ENCODE measurements at places on chromosomes 16 and 17.
A peak's percentile ranks its signal among the peaks of the same experiment; 100 is the strongest.

- DNase-seq = no peak
Measured at GRCh38 chr16:56828647-56829046, 36.4 kb upstream of the SLC12A3 start.

DNA sequence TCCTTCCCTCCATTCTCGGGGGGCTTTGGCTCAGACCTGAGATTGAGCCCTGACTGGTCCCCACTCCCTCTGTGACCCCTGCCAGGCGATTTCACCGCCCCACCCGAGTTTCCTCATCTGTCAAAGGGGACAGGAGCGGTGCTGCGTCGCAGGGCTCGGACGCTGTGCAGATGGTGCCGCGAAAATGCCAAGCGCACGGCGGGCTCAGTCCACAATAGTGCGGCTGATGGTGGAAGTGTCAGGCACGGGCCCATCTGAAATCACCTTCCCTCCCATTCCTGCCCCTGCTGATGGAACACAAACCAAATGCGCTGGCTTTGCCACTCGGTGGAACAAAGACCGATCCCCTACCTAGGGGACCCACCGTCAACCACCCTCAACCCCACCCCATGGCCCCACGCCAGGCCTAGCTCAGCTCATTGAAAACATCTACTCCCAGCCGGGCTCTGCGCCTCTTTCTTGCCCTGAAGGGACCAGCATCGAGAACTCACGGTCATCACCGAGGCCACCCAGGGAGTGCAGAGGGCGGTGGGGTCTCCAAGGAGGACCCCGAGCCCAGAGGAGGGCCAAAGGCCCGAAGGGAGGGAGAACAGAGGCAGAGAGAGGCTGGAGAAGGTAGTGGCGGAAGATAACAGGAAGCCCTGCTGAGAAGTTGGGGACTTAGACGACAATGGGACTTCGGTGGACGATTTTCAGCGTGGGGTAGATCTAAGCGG, 1.4 kb downstream of the CARHSP1 start:
- no peak for DNase-seq

GRCh38 chr17:48549914-48550501, 5.1 kb upstream of the HOXB2 start:
- DNase-seq = no peak

GRCh38 chr16:31435341-31436220, 7.0 kb downstream of the ZNF843 start:
- DNase-seq = no peak

- DNase-seq = no peak
Measured at GRCh38 chr16:28100810-28101532, 37.5 kb upstream of the GSG1L start.

GRCh38 chr16:66459878-66460277, 32.8 kb downstream of the BEAN1 start:
- no peak for DNase-seq

GRCh38 chr17:79936641-79937381, 97.6 kb upstream of the CBX4 start:
- DNase-seq = no peak

GRCh38 chr17:17698869-17699351, 17.7 kb downstream of the RAI1 start:
- DNase-seq = no peak

DNA sequence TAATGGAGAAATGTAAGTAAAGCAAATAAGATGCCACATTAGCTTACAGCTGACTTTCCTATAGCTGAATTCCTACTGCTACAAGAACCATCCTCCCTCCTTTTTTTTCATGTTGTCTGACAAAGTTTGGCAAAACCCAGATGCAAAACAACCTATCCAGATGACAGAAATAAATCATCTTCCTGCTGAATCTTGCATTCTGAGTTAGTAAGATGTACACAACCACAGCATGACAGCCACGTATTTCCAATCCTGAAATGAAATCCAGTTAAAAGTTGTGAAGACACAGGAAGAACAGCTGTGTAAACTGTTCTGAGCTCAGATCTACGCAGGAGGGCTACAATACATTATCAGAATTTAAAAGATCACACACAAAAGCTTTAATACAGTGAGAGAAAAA, 5.1 kb upstream of the DHX33 start:
- no peak for DNase-seq

GRCh38 chr16:30794634-30795033, 7.6 kb upstream of the ZNF629 start:
- DNase-seq = no peak

GRCh38 chr17:82917699-82918345, 78.0 kb upstream of the ZNF750 start:
- no peak for DNase-seq

DNA sequence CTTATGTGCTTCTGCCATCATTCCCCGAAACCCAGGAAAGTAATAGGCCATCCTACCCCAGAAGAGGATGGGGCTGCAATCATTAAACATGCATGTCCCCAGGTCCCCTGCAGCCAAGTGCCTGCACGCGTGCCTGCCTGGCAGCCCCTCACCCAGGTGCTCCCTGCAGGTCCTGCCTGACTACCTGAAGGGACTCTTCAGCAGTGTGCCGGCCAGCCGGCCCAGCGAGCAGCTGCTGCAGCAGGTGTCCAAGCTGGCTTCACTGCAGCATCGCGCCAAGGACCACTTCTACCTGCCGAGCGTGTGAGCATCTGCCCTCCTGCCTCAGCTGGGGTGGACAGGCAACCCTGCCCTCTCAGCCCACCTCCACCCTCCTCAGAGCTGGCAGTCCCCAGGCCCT, 16.2 kb upstream of the ALKBH5 start:
- no peak for DNase-seq

- no peak for DNase-seq
Measured at GRCh38 chr17:57566721-57567120, 178.4 kb downstream of the CCDC182 start.

DNA sequence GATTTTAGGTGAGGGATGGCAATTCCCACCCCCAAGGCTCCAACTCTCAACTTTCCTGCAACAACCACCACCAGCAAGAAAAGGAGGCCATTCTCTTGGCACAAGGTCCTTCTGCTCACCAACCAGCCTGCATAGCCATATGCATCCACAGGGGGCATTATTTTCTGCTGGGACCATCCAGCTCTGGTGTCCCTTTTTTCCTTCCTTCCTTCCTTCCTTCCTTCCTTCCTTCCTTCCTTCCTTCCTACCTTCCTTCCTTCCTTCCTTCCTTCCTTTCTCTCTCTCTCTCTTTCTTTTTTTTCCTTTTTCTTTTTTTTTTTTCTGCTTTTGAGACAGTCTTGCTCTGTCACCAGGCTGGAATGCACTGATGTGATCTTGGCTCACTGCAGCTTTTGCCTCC, 21.1 kb upstream of the COX10 start:
- no peak for DNase-seq

- no peak for DNase-seq
Measured at GRCh38 chr16:50059669-50060068, 6.1 kb upstream of the HEATR3 start.

DNA sequence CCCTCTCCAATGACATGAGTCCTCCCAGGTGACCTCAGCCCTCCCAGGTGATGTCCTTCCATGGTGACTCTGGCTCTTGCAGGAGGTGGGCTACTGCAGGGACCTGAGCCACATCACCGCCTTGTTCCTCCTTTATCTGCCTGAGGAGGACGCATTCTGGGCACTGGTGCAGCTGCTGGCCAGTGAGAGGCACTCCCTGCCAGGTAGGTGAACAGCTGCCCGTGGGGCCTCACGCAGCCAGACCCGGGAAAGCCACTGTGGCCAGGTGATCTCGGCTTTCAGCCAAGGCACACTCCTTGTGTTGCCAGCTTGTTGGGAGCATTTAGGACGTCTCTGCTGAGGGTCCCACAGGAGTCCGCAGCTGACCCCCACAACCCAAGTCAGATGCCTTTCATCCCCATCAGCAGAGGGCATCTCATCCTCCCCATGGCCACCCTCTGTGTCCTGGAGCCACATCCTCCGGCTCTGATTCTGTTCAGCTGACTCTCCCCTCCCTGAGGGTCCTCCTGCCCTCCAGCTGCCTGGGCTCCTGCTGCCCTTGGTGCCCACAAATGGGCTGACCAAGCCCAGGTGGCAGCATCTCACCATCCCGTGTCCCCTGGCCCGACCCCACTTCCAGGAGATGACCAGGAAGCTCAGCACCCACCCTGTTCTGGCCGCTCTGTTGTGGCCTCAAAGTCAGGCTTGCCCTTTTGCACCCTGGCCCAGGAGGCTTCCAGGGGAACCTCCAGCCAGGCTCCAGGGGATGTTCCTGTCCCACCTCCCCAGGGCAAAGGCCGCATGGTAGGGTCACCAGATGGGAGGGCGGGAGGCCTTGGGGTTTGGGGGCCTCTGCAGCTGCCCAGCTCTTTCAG, 20.1 kb downstream of the USP6 start:
- no peak for DNase-seq

DNA sequence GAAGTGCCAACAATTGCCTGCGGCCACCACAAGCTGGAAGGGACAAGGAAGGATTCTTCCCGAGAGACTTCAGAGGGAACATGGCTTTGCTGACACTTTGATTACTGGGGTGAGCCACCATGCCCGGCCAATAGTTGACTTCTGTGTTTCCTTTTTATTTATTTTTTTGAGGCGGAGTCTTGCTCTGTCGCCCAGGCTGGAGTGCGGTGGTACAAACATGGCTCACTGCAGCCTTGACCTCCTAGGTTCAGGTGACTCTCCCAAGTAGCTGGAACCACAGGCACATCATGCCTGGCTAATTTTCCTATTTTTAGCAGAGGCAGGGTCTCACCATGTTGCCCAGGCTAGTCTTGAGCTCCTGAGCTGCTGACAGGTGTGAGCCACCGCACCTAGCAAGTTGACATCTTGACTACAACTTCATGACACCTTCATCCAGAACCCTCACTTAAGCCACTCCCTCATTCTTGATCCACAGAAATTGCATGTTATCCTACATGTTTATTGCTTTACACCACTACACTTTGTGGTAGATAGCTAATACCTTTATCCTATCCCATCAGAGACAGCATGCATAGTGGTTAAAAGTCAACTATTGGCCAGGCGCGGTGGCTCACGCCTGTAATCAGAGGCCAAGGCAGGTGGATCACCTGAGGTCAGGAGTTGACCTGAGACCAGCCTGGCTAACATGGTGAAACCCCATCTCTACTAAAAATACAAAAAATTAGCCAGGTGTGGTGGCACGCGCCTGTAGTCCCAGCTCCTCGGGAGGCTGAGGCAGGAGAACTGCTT, 16.1 kb upstream of the GPRC5C start:
- DNase-seq = no peak

DNA sequence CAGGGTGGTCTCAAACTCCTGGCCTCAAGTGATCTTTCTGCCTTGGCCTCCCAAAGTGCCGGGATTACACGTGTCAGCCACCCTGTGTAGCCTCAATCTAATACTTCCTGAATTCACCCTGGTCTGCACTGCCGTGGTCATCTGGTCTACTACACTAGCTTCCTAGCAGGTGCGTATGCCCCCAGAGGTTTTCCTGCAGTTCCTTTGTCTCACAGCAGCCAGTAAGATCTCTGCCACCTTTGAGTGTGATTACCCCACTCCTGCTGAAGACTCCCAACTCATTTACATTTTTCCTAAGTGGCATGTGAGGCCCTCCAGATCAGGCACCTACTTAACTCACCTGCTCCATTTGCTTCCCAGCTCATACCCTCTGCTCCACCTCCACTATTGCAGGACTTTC, 5.1 kb upstream of the DDX19A start:
- no peak for DNase-seq

DNA sequence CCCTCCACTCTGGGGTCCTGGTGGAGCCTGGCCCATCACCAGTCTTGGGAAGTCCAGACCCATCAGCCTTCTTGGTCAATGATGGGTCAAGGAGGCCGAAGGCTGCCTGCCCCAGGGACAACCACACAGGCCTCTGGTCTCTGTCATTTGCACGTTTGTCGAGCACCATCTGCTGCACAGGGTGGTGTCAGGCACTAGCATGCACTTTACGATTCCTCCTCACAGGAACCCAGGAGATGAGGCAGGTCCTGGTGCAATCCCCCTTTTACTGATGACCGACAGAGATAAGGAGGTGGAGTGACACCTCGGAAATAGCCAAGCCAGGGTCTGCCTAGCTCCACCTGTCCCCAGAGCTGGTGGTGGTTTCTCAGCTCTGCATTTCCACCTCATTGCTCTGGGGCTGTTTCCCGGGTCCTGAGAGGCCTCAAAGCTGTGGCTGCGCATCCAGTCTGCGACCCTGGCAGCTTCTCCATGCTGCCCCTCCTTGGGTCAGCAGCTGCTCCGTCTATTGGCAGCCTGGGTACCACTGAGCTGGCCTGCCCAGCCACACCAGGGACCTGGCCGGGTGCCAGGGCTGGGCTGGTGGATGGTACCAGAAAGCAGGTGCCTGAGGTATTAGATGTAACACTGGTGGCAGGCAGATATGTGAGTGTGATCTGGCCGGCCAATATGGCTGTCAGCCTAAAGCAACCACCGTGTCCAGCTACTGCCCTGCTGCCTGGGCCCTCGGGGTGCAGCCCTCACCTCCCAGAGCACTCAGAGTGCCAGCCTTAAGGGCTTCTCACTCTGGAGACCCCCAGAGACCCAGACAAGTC, 10.0 kb downstream of the MMP15 start:
- no peak for DNase-seq

DNA sequence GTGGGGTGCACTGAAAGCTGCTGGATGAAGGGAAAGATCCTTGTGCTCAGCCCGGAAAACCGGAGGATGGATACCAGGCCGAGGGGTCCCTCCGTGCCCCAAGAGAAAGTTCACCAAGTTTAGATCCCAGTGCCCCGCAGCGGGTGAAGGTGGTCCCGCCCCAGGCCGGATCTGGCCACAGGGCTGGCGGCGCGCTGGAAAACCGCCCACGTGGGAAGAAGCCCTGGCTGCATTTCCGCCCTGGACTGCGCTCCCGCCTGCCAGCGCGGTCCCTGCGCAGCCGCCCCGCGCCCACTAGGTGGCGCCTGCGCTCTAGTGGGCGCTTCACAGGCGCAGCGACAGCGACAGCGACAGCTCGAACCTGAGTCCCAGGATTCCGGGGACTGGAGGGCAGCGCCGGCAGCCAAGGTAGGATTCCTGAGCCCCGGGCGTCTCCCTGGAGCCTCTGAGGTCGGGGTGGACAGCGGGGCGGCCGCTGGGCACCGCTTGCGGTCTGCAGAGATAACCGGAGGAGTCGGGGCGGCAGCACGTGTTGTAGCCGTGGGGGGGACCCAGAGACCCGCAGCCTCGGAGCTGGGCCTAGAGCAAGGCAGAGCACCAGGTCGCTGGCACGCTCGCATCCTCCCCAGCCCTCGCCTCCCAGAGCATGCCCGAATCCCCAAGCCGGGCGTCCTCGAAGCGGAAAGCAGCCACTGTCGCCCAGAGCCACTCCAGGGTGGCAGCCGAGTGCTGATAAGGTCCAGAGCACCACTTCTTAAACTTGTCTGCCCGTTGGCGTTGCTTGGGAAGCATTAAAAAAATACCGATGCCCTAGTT, at the start of gene CHD9:
Gene CHD9 (plus strand): TSS at position 322 of the 816 bp plus-strand sequence. CDS start 101,099 bp downstream, outside the sequence.
- peak; percentile 23 for DNase-seq

GRCh38 chr16:28842696-28843095, 3.5 kb downstream of the TUFM start:
- no peak for DNase-seq

DNA sequence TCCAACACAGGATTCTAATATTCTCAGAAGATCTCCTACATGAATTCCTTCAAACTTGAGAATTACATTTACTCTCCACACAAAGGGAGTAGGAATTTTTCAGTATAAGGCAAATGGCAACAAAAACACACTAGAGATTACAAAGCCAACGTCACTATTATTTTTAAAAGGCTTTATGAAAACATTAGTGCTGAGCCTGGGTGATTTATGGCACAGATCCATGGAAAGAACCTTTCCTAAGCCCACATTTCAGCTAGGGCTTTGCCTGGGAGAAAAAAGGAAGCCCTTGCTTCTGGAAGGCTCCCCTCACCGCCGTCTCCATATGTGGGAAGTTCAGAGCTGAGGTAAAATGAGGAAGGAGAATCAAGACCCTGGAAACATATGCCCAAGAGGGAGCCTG, 499.4 kb upstream of the HSBP1 start:
- no peak for DNase-seq
